ENCODE measurements at places on chromosomes 16 and 17.
A peak's percentile ranks its signal among the peaks of the same experiment; 100 is the strongest.

- no peak for DNase-seq
Observed at GRCh38 chr17:62611728-62612127, 15.7 kb upstream of the MRC2 start.

DNA sequence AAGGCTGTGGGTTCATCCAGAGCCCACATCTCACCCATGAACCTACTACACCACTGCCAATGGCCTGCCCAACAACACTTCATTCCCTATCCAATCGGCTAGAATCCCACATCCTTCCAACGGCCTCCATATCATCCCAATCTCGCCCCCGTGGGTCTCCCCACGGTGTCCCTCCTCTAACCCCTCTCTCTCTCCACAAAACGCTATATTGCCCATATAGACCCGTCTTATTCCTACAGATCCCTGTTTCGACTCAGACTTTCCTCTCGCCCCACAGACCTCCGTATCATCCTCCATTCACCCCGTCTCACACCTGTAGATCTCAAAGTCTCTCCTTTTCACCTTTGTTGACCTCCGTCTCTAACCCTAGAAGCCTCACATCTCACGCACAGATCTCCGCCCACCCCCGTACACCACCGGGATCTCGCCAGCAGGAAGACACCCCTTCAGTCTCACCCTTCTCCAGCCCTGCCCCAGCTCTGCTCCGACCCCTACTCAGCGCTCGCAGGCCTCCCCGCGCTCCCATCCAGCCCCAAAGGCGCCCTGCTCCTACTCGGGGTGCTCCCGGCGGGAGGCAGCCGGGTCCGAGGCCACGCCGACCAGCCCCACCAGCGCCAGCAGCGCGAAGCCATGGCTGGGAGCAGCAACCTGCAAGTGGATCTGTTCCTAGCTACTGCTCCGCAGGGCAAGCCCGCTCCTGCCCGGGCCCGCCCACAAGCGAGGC is at the start of gene FDXR:
FDXR (minus strand) TSS at position 682 of the 724 bp plus-strand sequence; CDS start at position 632, 50 bp downstream.
- DNase-seq, result no peak

GRCh38 chr17:53527473-53527872 is 295.3 kb upstream of the KIF2B start:
- DNase-seq, result no peak

DNA sequence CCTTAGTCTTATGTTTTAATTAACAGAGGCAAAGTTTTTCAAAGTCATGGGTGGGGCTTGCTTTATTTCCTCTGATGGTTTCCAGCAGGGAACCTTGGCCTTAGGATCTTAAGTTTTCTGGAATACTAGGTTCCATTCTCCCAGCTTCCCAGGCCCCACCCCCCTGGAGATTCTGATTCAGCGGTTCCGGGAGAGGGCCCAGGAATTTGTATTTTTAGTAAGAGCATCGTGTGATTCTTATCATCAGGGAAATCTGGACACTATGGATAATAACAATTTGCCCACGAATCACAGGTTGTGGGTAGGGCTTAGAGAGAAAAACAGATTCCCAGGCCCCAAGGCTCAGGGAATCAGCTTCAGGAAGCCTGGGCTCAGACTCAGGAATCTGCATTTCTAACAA is 263.6 kb downstream of the NTN1 start:
- DNase-seq, result no peak

DNA sequence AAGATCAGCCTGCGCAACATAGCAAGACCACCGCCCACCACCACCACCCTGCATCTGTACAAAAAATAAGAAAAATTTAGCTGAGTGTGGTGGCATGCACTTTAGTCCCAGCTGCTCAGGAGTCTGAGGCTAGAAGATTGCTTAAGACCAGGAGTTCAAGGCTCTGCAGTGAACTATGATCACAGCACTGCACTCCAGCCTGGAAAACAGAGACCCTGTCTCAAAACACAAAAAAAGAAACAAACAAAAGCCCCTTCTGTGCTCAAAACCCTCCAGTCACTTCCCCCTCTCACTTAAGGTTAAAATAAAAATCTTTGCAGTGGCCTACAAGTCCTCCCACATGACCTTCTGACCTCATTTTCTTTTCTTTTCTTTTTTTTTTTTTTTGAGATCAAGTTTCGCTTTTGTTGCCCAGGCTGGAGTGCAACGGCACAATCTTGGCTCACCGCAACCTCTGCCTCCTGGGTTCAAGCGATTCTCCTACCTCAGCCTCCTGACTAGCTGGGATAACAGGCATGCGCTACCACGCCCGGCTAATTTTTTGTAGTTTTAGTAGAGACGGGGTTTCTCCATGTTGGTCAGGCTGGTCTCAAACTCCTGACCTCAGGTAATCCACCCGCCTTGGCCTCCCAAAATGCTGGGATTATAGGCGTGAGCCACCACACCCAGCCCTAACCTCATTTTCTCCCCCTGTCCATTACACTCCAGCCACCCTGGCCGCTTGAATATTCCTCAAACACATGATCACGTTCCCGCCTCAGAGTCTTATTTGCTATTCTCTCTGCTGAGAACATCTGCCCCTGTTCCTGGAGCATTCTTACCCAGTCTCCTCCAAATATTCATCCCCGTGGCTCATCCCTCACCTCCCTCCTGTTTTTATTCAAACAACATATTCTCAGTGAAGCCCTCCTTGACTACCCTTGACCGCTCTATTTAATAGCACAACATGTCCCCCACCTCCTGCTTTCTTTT is 126.6 kb upstream of the MED13 start:
- DNase-seq, result no peak

- DNase-seq, result no peak
Observed at GRCh38 chr16:86010680-86011141, 111.7 kb downstream of the IRF8 start.

DNA sequence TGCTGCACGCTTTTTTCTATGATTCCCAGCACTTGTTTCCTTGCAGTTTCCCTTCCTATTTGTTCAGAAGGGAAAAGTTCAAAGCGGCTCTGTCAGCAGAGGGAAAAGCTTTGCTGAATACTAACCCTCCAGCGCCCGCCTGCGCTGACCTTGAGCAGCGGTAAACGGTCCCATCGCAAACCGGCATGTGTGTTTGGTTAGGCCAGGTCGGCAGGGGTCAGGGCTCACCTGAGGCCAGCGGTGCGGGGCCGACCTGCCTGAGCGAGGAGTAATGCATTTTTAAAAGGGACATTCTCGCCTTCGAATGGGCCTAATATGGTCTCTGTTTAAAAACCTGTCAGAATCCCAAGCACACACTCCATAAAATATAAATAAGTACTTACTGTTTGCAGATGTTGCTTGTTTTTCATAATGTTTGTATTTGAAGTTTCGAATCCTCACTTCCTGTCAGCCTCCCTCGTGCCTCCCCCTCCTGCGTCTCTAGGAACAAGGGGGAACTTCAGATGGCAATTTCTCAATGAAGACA is 110.1 kb downstream of the IRX3 start:
- no peak for DNase-seq

GRCh38 chr17:41919165-41919817 is 540 bp upstream of the ACLY start:
- no peak for DNase-seq

DNA sequence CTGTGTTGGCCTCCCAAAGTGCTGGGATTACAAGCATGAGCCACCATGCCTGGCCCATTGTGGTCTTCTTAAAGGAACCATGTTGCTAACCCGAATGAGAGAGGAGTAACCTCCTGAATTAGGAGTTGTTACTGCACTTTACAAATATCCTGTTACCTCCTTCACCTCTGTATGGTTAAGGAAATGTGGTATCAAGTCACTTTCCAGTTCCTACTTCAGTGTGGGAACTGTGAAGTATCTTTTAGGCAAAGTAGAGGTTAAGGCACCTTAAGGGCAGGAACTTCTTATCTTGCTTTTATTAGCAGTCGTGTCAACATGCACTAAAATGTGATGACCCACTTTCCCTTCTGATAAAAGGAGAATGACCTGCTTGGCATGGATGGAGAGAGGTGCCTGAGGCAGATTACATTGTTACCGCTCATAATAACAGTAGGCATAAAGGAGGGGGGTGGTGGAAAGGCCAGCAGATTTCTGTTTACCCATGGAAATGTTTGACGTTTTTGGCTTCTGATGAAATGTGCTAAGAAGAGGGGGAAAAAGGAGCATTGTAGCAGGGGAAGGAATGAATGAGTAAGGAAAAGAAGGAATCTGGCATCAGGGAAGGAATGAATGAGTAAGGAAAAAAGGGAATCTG is 28.5 kb downstream of the FTO start:
- no peak for DNase-seq

DNA sequence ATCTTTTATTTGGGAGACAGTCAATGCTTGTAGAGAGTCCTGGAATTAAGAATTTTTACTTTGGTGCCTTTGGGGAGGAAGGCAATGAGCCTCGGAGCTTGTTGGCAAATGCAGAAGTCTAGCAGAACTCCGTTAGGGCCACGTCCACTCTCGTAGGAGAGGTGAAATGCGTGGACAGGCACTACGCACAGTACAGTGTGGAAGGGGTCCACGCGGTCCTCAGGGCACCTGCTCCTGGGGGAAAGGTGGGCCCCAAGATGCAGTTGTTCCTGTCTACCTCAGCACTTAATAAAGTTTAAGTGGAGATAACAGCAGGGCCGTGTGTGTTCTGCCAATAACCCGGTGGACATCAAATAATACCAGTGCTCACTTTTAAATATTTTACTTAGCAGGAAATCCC is 1.8 kb downstream of the RAB11FIP3 start:
- no peak for DNase-seq

DNA sequence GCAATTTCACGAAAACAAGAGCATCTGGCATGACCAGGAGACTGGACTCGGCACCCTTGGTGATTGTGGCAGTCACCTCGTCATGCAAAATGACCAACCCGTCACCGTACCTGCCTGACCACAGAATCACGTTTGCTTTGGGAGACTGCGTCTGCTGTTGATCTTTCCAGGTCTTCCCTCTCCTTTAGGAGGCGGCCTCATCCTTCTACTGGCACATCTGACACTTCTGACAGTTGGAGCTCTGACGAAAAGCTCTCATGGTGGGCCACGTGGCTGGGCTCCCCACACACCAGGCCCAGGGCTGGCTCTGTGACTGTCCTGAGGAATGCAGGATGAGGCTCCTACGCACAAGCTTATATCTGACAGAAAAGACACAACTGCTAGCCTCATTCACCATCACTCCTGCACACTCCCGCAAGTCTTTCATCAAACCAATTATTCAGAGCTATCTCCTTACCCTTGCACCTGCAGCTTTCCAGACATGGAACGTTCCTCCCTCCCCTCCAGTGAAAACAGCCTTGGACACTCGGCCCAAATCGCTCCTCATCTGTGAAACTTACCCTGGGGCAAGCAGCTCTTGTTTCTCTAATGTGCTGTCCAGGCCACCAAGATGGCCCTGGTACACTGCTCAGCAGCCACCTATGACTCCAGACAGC is 3.6 kb downstream of the TRAP1 start:
- no peak for DNase-seq

DNA sequence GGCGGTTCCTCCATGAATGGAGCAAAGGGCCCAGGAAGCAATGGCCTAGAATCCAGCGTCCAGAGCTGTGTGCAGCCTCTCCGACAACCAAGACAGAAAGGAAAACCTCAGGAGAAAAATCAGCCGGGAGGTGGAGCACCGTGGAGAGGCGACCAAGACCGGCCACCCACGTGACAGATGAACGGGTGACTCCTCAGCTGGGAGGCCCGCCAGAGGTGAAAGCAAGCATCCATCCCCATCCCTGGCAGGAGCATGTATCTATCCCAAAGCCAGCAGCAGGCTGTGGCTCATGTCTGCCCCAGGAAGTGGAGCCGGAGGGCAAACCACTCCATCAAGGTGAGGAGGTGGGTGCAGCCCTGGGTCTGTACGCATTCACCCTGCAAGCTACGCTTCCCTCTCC is 52.1 kb downstream of the FOXL1 start:
- DNase-seq, result no peak

DNA sequence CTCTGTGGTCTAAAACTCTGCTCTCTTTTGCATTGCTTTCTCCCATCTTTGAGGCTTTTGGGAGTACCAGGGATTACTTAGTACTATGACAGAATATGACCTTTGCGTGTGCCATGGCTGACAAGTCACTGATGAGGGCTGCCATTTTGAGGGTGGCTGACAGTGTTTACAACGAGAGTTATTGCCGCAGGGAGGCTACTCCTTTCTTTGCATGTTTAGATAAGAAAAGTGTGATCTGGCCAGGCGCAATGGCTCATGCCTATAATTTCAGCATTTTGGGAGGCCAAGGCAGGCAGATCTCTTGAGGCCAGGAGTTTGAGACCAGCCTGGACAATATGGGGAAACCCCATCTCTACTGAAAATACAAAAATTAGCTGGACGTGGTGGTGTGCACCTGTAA is 77.5 kb downstream of the GSG1L start:
- DNase-seq, result no peak

DNA sequence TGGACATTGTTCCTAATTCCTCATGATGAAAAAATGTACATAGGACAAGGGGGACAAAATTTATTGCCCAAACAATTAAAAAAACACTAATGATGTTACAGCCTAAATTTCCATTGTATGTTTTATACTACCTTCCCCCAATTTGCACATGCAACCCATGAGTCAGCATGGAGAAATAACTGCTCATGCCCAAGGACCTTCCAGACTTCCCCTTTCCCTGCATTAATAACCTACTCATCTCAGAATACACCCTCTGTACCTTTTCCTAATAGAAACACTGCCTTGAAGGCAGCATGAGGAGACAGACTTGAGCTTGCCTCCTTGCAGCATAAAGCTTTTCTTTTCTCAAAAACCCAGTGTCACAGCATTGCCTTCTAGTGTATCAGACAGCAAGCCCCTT is 2402.8 kb downstream of the TP53TG3F start:
- DNase-seq, result no peak

DNA sequence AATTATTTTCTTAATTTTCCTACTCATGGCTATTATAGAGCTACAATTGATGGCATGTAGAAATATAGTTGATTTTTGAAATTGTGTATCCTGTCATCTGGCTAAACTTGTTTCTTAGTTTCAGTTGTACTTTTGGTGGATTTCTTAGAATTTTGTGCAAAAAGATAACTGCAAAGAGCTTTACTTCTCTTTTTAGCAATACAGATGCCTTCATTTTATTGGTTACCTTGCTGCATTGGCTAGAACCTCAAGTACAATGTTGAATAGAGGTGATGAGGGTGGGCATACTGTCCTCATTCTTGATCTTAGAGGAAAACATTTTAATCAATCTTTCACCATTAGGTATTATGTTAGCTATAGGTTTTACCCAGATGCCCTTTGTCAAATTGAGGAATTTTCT is 67.9 kb downstream of the METRNL start:
- no peak for DNase-seq

GRCh38 chr17:57284984-57285646 is 28.8 kb downstream of the MSI2 start:
- DNase-seq, result peak; percentile 21

DNA sequence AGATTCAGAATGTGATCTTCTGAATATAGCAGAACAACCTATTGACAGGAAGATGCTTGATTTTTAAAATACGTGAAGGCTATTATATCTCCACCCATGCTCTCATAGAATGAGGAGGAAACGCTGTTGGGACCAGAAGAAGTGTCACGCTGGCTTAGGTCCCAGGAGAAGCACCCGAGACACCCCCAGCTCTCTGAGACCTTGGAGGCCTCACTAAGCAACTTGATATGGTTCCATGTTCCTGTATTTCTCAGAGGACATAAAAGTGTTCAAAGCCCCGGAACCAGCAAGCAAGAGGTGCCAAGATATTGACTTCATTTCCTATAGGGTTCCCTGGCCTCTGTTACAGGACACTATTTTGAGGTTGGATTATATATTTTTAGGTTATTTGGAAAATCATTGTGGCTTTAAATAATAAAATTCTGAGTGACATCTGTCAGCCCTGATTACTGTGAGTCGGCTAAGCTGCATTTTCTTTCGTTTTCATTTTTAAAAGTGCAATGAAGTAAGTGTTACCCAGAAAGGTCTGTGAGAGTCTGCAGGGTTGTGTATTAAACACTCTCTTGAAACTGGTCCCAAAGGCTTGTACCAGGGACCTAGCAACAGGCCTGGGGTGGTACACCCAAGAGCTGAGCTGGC is 400.0 kb downstream of the SOX9 start:
- DNase-seq, result no peak
